ENCODE measurements at places on chromosomes 7 and 10.

DNA sequence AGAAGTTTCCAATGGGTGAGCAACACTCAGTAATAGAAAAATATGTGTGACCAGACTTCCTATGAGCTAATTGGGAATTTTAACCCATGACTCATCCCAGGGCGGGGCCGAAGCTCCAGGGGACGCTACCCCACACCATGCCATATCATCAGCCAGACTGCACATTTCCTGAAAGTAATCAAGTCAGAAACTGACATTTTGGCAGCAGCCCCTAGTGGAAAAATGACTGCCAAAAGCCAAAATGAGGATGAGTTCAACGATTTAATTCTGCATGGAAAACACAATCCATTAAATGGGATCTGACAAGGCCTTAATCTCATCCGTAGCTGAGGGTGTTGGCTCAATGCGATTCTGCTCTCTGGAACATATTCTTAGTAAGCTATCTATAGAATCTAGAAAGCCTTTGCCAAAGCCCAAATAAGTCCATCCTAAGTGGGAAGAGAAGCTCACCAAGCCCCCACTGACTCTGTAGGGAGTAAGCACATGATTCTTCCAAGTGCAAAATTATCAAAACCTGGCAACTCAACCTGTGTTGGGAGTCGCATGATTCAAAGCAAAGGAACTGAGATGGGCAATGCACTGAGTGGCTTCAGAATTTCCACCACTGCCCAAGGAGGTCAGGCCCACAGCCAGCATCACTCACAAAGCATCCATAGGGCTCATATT is 93.1 kb upstream of the PDE1C start:
- no peak for DNase-seq

DNA sequence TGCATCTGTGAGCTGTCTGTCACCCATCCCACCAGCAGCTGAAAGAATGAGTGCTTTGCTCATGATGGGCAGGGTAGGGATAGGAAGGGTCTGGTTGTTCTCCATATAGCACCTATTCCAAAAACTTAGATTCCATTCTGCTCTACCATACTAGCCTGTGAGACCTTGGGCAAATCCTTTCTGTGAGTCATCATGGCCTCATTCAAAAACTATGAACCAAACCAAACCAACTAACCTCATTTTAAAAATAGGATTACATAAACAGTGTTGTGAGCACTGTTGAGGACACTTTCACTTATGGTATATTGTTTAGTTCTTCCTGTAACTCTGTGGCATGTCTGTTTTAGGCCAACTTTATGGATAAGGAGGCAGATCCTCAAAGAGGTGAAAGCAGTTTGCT is 30.9 kb upstream of the STEAP4 start:
- no peak for DNase-seq

GRCh38 chr10:27525819-27526218 is 21.7 kb downstream of the RAB18 start:
- no peak for DNase-seq

DNA sequence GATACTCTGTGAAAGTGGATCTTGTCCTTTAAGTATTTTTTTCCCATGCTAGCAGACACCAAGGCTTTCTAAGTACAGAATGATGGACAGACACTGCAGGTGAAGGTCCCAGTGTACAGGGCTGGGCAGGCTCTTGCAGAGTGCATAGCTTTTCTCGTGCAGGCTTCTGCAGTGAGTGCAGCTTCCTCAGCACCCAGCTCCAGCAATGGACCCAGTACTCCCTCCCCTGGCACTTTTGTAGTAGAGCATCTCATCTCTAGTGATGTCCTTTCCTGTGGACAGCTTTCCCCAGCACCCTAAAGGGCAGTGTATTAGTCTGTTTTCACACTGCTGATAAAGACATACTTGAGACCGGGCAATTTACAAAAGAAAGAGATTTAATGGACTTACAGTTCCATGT is 104.3 kb downstream of the CUL2 start:
- no peak for DNase-seq

- DNase-seq, result no peak
Measured at GRCh38 chr10:116444527-116445142, 17.0 kb downstream of the PNLIPRP3 start.

DNA sequence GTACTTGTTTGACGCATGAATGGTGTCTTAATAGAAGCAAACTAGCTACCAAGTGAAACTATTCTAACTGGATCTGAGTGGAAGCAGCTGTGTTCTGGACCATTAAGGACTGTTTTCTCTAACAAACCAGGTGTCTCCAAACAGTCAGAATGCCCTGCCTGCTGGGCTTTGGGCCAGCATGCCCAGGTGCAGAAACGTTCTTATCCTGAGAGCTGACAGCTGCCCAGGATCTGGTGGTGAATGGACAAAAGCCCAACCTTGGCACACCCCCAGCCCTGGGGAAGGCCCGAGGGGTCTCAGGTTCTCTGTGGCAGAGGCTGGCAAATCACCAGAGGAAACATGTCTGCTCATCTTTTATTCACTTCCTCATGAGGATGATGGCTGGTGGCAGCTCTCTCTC is 48.2 kb upstream of the LAMB4 start:
- no peak for DNase-seq

GRCh38 chr7:110877016-110877415 is 213.9 kb upstream of the LRRN3 start:
- DNase-seq, result no peak

DNA sequence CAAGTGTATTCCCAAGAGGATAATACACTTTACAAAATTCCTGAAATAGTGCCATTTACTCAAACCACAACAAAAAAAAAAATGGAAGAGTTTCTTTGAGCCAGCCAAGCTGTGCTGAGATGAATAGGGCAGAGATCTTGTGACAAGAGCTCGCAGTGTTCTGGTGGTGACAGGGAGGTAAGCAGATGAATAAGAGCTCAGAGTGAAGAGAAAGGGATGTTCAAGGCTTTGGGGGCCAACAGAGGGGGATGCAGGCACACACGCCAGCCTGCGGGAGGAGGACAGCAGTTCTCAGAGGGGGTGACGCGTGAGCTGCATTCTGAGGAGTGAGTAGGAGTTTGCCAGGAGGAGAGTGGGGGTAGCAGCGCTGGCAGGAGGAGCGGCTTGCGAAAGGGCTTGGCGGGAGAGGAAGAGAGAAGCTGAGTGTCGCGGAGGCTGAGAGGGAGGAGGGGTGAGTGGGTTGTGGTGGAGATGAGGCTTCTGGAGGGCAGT is 194.4 kb upstream of the IMMP2L start:
- no peak for DNase-seq

GRCh38 chr10:6202684-6203330 is at the start of gene PFKFB3:
Gene PFKFB3, plus strand, starts transcription at chr10:6202932. Its CDS starts 329 bp downstream, at chr10:6203261.
- DNase-seq, result peak; percentile 96

- DNase-seq, result no peak
Measured at GRCh38 chr7:117402109-117402508, 25.2 kb downstream of the ASZ1 start.

GRCh38 chr7:5776894-5777660 is 4.4 kb downstream of the RNF216 start:
- no peak for DNase-seq

DNA sequence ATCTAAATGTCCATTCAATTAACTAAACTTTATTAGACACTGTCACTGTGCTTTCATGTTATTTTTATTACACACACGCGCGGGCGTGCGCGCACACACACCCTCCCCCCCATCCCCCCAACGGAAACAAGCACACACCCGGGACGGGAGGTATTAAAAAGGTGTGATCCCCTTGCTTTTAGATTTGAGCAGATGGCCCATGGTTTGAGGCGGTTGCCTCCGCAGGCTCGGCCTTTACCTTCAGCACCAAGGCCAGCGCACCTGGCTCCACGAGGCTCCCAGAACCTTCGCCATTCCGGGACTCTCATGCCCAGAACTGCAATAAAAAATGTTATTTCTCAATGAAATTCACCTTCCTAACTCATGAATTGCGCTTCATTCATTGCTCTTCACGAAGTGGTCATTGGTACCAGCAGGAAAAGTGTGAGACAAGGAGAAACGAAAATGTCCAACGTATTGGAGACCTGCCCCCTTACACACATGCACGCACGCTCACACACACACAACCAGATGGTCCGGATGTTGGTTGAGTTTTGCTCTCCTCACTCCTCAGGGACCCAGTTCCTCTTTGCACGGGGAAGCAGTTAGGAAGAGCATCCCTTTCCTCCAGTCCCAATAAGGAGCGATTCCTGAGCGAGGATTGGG is 20.8 kb upstream of the PTF1A start:
- no peak for DNase-seq

- no peak for DNase-seq
Measured at GRCh38 chr10:12995425-12995861, 6.1 kb downstream of the CCDC3 start.

- no peak for DNase-seq
Measured at GRCh38 chr7:140674899-140675701, 2.4 kb downstream of the ADCK2 start.

- DNase-seq, result no peak
Measured at GRCh38 chr7:83101530-83101929, 61.2 kb downstream of the PCLO start.

DNA sequence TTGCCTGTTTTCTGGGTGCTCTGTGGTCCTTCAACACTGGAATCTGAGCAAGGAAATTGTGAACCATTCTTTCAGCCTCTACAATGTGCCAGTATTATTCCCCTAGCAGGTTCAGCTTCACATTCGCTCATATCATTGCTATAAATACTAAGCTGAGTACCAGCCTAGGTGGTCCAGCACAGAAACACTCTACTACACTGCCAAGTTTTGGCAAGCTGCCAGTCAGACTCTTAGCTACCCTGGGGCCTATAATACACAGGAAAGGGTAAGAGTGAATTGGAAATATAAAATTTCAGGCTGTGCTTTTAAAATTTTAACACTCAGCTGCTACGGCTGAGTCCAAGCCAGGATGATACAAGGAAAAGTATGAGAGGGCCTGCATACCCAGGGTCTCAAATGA is 49.9 kb upstream of the PPP1R3A start:
- DNase-seq, result no peak

GRCh38 chr7:22184549-22185199 is 172.3 kb downstream of the RAPGEF5 start:
- DNase-seq, result no peak

DNA sequence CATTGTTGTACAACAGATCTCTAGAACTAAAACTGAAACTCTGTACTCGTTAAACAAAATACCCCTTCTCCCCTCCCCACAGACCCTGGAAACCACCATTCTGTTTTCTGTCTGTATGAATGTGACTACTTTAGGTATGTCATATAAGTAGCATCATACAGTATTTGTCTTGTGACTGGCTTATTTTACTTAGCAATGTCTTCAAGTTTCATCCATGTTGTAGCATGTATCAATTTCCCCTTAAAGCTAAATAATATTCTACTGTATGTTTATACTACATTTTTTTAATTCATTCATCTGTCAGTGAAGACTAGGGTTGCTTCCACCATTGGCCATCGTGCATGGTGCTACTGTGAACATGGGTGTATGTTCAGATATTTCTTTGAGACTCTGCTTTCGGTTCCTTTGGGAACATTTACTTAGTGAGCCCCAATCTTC is 71.2 kb upstream of the RPA3 start:
- no peak for DNase-seq

DNA sequence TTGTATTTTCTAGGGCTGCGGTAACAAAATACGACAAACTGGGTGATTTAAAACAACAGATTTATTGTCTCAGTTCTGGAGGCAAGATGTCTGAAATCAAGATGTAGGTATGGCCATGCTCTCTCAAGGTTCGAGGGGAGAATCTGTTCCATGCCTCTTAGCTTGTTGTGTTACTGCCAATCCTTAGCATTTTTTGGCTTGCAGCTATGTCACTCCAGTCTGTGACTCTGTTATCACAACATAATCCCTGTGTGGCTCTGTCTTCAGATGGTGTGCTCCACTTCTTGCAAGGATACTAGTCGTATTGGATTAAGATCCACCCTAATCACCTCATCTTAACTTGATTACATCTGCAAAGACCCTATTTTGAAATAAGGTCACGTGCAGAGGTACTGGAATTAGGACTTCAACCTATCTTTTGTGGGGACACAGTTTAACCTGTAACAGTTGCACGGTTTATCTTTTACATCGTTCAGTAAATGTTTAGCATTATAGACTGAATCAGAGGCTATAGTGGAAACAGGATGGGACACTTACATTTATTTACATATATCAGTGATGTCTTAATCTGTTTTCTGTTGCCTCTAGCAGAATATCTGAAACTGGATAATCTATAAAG is 3.1 kb downstream of the C1GALT1 start:
- no peak for DNase-seq

- no peak for DNase-seq
Measured at GRCh38 chr7:28755255-28755654, 202.9 kb downstream of the TRIL start.

DNA sequence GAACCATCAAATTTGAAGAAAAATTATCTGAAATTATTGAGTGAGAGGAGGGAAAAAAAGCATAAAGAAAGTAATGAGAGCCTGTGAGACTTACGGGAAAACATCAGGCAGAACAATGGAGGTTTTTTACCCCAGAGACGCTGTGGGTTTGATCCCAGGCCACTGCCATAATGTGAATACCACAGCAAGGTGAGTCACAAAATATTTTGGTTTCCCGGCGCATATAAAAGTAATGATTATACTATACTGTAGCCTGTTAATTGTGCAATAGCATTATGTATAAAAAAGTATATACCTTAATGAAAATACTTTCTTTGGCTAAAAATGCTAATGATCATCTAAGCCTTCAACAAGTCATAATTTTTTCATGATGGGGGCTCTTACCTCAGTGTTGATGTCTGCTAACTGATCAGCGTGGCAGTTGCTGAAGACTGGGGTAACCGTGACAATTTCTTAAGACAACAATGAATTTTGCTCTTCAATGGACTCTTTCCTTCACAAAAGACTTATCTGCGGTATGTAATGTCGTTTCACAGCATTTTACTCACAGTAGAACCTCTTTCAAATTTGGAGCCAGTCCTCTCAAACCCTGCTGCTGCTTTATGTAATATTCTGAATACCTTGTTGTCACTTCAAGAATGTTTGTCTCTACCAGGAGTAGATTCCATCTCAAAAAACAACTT is 97.0 kb upstream of the FAM20C start:
- no peak for DNase-seq

- DNase-seq, result no peak
Measured at GRCh38 chr7:134083766-134084487, 43.2 kb upstream of the LRGUK start.

- no peak for DNase-seq
Measured at GRCh38 chr10:88232029-88232895, 350.9 kb downstream of the RNLS start.

GRCh38 chr7:114835861-114836260 is 86.0 kb upstream of the MDFIC start:
- no peak for DNase-seq

DNA sequence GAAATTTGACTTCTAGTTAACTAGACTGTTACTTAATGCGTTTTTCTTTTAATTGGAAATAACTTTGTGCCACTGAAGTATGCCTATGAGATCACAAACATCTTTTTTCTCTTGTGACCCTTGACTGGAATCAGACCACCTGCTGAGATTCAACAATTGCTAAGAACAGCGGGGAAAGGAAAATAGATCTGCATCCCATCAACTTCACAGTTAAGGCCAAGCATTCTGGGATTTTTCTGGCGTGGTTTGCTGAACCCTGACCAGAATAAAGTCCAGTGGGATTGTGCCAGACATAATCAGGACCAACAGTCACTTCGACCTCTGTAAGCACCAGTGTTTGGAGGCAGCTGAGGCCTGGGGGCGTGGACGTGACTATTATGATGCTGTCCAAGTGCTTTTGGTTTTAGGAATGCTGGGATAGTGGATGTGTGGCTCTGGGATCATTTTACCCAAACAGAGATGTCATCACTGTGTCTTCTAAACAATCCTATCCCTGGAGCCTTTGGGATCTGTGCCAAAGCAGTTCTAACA is 373.3 kb upstream of the PRKCQ start:
- no peak for DNase-seq

Measured in activated CD4-positive, alpha-beta T cell treated with anti-CD3 and anti-CD28 coated beads for 24 hours (primary cell).